Bronchial epithelial cell (primary cell): ENCODE measurements at places on chromosomes 7 and 10.

DNA sequence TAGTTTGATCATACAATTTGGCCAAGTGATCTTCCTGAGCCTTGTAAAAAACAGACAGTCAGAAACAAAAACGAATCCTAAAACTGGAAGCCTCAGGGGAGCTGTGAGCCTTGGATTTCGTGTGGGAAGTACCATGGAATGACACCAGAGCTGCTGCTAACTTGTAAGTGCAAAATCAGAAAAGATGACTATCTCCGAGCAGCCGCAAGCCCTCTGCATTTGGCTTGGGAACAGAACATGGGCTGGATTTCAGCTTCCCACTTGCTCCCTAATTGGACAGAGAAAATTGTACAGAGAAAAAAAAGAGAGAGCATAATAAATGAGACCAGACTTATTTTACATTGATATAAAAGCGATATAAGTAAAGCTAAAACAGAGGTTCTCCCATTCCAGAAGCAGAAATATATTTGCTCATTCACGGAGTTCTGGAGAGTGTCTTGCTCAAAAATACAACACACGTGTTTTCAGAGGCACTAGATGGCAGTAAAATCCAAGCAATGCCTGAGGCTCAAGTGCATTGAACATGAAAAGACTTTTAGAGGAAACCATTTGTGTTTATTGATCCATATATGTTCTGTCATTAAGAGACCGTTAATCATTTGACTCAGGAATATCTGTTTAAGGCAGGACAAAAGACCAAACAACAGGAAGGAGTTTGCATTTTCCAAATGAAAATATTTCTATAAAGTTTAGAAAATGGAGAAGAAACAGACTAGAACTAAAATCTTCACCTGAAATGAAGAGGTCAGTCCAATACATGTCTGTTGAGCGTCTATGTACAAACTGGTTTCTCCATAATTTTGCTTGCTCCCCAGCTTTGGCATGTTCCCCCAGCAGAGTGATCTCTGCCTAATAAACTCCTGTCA is 78.3 kb upstream of the SLC26A5 start:
- DNase-seq: peak; percentile 39

GRCh38 chr7:94431619-94432280 is 37.1 kb downstream of the COL1A2 start:
- no peak for DNase-seq

DNA sequence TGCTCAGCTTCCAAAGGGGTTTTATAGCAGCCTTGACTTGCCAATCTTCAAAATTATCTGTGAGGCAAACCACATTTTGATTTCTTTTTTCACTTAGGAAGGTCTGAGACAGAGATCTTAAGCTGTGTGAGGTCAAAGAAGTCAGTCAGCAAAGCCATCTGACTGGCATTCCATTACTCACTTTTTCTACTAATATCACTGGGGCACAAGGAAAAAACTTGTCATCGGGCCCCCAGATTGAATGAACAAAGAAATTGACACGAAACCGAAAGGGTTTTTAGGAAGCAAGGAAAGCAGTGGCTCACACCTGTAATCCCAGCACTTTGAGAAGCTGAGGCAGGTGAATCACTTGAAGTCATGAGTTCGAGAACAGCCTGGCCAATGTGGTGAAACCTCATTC is 78.5 kb upstream of the FRMD4A start:
- DNase-seq: no peak

DNA sequence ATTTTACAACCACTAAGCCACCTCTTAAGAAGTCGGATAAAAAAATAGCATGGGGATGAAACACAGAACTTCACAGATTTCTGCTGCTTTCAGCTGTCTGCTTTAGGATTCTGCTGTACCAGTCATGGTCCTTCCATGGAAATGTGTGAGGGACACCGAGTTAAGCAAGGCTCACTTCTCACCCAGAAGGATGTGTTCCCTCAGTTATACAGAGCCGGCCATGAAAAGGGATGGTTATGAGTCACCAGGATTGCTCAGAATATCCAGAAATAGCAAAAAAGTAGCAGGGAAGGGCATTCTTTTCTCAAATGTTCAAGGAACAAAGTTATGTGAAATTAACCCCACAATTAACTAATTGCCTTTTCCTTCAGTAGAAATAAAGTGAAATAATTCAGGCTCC is 124.4 kb downstream of the AMPH start:
- no peak for DNase-seq

DNA sequence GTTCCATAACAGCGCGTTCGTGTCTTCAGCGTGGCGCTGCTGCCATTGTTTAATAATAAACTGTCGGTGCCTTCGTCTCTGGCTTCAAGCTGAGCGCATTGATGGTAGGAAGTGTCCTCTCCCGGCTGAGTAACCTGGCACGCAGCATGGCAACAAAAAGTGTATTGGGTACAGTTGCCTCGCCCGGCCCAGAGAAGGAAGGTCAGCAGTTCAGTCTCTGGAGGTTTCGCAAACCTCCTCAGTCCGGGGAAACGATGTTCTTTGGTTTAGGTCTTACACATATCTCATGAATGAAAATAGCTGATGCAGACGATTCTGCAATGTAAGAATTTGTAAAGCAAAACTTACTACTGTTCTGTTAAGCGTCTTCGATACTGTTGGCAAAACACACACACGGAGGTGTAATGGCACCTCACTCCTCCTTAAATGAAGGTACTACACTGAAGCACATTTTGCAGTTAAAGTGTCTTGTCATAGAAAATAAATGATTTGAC is 739 bp upstream of the CCDC186 start:
- peak; percentile 80 for DNase-seq

DNA sequence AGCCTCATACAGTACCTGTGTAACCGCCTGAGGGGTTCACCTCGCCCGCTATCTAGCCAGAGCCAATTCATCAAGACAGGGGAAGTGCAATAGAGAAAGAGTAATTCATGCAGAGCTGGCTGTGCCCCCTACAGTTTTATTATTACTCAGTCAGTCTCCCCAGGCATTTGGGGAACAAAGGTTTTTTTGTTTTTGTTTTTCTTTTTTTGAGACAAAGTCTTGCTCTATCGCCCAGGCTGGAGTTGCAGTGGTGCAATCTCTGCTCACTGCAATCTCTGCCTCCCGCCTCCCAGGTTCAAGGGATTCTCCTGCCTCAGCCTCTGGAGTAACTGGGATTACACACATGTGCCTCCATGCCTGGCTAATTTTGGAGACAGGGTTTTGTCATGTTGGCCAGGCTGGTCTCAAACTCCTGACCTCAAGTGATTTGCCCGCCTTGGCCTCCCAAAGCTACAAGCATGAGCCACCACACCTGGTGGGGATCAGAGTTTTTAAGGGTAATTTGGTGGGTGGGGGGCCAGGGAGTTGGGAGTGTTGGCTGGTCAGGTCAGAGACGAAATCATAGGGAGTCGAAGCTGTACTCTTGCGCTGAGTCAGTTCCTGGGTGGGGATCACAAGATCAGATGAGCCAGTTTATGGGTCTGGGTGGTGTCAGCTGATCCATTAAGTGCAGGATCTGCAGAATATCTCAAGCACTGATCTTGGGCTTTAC is 116.5 kb downstream of the MARCHF5 start:
- peak; percentile 48 for DNase-seq
